ENCODE measurements at places on chromosomes 5 and 9. TPM values are rescaled to one million over a fixed set of nuclear protein-coding genes. Genes with fewer than 3 reads are reported as not detected.

Gene WDR38
- total RNA-seq, result not detected

Gene GNA14
- 72.2 TPM for total RNA-seq

Gene GMCL2
- not detected for total RNA-seq

Gene SLCO6A1
- not detected for total RNA-seq

Gene TMEM171
- 1.4 TPM for total RNA-seq
